ENCODE measurements at places on chromosomes 1 and 21.

- no peak for DNase-seq
Observed at GRCh38 chr1:246161626-246162025, 345.5 kb downstream of the SMYD3 start.

GRCh38 chr1:207890136-207890738, 20.7 kb downstream of the CD34 start:
- DNase-seq: no peak

- DNase-seq: no peak
Observed at GRCh38 chr1:8137481-8138244, 111.6 kb upstream of the ERRFI1 start.

DNA sequence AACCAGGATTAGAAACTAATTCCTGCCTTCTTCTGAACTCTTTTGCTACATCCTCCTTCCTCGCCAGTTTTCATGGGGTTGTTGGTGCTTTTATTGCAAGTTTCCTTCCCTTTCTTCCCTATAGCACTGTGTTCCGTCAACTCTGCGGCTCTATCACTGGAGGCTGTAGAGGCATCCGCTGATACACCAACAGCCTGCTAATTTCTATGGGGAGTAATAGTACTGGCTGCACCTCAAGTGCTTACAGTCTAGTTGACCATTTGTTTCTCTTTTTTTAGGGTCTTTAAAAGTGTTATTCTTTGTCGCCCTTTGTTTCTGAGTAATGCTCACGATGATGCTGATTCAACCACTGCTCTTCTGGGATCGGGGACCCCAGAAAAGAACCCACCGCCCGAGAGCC, 746 bp downstream of the MIS18A start:
- DNase-seq: no peak

- DNase-seq: no peak
Observed at GRCh38 chr21:27795418-27795817, 828.5 kb upstream of the ADAMTS5 start.

- DNase-seq: no peak
Observed at GRCh38 chr1:206714331-206715058, 29.8 kb downstream of the MAPKAPK2 start.

- DNase-seq: no peak
Observed at GRCh38 chr1:209580577-209580976, 2.9 kb upstream of the CAMK1G start.

DNA sequence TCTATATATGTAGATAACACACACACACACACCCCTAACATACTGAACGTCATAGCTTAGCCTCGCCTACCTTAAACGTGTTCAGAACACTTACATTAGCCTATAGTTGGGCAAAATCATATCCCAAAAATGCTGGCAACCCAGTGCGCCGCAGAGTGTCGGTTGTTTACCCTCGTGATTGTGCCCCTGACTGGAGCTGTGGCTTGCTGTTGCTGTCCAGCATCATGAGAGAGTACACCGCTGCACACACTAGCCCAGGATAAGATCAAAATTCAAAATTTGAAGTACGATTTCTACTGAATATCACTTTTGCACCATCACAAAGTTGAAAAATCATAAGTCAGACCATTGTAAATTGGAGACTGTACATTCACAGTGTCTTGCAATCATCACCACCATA, 73.1 kb upstream of the COG2 start:
- DNase-seq: no peak

DNA sequence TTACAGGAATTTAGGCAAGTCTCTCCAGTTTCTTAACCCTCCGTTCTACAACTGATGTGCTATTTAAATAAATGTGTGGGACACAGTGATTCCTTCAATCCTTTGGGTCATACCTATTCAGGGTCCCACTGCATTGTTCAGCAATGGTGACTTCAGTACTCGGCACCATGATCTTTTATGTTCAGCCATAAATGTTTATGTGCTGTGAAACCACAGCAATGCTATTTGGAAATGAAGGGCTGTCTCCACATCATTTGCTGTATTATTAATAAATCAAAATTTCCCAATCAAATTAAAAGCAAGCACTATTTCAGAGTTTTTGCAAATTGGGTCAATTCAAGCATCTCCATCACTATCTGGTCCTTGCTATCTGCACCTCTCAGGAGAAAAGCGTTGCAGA, 84.8 kb downstream of the NR5A2 start:
- no peak for DNase-seq

DNA sequence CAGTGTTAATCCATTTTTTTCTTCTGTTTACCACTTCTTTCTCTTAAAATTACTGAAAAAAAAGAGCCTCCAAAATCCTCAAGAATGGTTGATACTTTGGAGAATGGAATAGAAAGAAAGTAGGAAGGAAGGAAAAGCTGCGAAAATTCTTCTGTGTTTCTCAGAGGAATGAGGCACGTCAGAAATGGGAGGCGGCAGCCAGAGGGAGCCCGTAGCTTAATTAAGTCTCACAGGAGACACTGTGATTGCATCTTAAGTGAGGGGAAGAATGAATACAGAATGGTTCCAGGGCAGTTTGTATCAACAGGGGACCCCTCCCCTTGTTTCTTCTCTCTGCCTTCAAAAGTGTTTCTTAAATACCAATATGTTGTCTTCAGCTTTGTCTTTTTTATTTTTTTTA, 1099.5 kb downstream of the PLA2G4A start:
- no peak for DNase-seq

DNA sequence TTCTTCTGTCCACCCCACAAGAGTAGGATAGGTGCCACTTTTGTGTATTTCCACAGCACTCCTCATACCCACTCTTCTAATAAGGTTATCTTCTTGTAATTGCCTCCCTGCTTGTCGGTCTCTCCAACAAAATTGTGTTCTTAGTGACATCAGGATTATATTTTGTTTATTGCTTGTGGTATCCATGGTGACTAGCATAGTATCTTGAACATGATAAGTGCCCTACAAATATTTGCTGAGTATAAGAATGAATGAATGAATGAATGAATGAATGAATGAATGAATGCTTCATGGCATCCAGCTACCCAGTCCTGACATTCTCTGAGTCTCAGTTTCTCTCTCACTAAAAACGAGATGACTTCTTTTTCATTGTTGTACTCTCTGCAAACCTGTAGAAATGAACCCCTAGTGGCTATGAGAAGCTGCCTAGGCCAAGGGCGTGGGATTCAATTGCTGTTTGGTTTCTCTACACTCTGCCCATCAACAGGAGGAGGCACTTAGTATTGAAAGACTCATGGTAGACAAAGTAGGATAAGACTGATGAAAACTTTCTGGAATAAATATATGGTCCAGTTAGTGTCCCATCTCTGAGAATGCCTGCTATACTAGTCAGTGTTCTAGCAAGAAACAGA, 121.0 kb downstream of the TMEM53 start:
- DNase-seq: no peak

DNA sequence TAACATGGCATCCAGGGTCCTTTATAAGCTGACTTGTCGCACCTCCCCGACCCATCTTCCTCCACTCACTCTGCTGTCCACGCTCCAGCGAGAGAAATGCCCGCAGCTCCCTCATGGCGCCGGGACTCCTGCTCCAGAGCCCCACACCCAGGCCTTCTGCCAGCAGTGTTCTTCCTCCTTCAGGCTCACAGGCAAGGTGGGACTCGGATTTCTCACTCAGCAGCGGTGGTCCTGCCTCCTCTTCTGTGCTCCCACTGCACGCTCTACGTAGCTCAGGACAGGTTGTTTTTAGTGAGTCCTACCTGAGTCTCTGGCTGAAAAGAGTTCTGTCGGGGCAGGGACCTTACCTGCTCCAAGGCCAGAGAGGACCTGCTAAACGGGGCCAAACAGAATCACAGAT, 11.2 kb downstream of the THEMIS2 start:
- DNase-seq: no peak

DNA sequence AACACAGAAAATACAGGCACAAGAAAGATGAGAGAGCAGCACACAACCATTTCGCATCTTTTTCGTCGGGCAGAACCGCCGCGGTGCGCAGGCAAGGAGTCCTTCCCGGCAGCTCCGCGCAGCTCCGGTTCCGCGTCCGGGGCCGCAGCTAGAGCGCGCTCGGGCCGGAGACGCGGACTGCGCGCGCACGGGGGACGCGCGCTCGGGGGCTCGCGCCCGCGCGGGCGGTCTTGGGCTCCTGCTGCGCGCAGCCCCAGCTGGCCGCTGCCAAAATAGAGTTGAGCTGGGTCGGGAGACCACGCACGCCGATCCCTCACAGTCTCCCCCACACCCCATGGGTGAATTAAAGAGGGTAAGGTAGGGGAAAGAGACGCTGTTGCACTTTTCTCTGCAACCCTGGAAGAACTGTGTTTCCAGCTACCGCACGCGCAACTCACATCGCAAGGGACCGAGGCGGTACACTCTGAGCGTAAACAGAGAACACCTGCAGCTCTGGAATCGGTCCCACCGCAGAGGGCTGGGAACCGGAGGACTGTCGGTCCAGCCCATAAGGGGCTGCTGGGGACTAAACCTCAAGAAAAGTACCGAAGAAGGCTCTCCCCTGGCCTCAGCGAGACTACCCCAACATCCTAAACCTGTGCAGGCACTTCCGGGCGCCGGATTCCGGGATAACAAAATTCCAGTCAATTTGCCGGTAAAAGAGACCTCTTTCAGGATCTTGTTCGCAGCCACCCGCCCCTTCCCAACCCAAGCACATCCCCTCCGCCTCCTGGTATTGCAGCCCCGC, 1.7 kb downstream of the NR5A2 start:
- no peak for DNase-seq

GRCh38 chr1:115127539-115127938, 38.2 kb upstream of the TSPAN2 start:
- no peak for DNase-seq

DNA sequence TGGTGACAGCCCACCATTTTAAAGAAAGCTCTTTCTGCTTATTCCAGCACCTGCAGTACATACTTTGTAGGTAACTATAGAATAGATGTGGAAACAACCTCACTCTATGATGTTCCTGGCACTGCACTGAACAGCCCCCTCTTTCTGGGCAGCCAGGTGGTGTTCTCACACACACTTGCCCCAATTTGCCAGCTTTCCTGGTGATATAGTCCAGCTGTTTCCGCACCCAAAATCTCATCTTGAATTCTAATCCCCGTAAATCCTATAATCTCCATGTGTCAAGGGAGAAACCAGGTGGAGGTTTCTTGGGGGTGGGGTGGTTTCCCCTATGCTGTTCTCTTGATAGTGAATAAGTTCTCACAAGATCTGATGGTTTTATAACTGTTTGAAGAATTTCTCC, 102.2 kb downstream of the FCRL5 start:
- DNase-seq: no peak

DNA sequence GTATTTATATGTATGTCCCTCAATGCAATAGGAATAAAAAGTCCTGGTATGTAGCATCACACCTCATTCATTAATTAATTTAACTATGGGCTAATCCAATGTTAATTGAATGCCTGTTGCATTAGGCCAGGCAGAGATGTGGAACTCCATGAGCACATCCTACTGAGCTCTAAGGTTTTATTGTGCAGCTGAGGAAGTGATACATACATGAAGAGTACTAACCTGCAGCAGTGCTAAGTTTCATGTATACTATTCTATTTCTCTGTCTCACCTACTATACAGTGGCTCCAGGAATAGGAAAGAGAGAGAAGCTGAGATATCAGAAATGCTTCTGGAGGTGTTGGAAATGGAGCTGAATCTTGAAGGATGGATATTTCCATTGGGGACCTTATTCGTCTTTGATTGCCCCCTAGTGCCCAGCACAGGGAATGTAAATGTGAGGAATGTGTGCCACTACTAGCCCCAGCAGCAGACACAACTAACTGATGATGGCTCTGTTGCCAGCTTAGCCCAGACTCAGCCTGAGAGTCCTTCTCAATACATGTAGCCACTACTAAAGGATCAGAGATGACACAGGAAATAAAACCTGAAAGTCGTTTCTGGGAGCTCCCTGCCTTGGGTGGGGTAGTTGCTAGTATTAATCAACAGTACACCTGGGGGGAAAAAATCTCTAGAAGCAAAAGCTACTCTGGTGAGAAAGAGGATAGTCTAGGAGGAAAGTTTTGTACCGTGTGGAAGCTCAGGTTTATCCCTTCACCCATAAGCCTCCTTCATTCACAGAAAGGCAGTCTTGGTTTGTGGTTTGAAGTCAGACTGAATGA, 173.3 kb upstream of the FOXD3 start:
- DNase-seq: no peak

- DNase-seq: no peak
Observed at GRCh38 chr1:41109310-41110197, 88.0 kb upstream of the SLFNL1 start.

GRCh38 chr21:46152927-46153246, 2.5 kb downstream of the FTCD start:
- DNase-seq: no peak

- DNase-seq: no peak
Observed at GRCh38 chr21:27122686-27123085, 155.8 kb upstream of the ADAMTS5 start.

DNA sequence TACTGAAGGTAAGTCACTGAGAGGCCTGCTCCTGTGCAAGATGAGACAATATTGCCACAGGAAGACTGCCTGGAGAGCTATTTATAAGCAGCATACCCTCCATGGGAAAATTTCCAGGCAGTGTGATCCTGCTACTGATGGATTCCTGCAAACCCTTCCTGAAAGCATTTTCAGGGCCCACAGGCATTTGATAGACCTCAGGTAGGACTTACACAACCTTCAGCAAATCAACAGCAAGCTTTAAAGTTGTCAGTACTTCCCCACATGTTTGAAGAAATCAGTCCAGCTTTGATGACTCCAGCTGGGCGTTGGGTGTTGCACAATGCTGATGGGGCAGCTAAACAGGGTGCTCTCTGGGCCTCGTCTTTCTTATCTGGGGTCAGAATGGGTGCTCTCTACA, 108.8 kb downstream of the PLXNA2 start:
- DNase-seq: no peak

DNA sequence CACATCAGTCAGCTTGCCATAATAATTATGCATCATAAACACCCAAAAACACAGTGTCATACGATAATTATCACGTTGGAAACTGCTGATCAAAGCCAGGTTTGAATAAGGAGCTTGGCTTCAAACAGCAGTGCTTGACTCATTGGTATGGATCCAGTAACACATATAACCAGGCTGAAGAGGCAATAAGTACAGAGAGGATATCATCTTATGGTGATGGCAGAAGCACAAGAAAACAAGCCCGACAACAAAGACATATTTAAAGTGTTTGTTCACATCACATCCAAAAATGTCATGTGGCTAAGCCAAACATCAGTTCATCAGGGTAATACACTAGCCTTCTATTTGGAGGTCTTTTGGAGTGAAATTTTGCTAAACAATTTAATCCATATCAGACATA, 389.7 kb downstream of the NCAM2 start:
- no peak for DNase-seq

GRCh38 chr1:86733340-86733739, 29.0 kb downstream of the SH3GLB1 start:
- DNase-seq: no peak

DNA sequence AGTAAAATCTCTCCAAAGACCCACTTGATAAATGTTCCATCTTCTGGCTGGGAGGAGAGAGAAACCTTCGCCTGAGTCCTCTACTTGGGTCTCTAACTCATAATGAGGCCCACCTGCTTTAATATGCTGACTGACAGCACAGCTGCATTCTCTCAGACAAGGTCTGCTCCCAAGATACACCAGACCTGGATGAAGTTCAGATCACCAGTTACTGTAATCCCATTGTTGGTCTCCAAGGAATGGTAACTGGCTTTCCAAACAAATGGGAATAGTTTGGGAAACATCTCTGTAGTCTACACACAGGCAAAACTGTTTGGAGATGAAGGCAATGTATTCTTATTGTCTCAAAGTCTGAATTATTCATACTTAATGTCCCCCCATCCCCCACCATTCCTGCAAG, 27.9 kb upstream of the COL24A1 start:
- no peak for DNase-seq
